NCI-H1694 (cell line): ENCODE measurements at places on chromosomes 11 and 22.

- DNase-seq: no peak
These were observed 904 bp downstream of the C2CD3 start for GRCh38 chr11:74169738-74170458.

DNA sequence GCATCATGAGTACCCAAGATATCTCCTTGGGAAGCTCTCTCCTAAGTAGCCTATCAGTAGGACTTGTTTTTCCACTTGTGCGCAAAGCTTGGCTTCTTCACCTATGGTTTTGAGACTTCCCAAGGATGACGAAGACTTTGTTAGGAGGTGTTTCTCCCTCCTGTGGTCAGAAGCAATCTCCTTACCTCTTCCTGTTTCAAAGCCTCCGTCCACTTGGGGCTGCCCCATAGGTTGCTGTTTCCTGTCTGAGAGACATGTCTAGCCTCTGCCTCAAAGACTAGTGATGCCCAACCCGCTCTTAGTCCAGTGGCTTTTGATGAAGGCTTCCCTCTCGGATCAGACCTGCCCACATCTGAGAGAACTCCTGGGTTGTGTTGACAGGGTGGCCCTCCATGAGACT lies 92.9 kb downstream of the TRAF6 start:
- no peak for DNase-seq

- no peak for DNase-seq
These were observed 69.7 kb upstream of the SEPTIN5 start for GRCh38 chr22:19644314-19645223.

GRCh38 chr11:31802609-31802989 lies 8.5 kb downstream of the PAX6 start:
- DNase-seq: no peak

DNA sequence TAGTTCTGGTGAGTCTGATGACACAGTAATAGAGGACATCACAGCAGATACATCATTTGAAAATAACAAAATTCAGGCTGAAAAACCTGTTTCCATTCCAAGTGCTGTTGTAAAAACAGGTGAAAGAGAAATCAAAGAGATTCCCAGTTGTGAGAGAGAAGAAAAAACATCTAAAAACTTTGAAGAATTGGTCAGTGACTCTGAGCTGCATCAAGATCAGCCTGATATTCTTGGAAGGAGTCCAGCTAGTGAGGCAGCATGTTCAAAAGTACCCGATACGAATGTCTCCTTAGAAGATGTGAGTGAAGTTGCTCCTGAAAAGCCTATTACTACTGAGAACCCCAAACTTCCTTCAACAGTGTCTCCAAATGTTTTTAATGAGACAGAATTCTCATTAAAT lies 38.7 kb downstream of the RTN3 start:
- DNase-seq: no peak

DNA sequence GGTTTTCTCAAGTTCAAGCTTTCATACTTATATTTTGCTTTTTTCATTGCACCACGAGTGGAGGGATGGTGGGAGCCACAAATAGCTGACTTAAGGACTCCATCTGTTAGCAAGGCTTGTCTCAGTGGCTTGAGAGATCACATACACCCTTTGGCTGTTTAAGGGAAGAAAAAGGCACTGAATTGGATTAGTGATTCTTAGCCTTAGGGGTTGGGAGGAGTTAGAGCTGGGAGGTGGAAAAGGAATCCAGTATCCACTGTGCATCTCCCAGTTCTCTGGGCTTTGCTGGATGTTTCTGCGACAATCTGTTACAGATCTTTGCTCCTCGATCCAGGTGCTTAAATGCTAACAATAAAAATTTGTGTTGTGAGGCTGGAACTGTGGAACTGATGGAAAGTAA lies 593.6 kb downstream of the CNTN5 start:
- no peak for DNase-seq

GRCh38 chr11:47179655-47179991 lies 2.9 kb upstream of the ARFGAP2 start:
- peak; percentile 18 for DNase-seq

DNA sequence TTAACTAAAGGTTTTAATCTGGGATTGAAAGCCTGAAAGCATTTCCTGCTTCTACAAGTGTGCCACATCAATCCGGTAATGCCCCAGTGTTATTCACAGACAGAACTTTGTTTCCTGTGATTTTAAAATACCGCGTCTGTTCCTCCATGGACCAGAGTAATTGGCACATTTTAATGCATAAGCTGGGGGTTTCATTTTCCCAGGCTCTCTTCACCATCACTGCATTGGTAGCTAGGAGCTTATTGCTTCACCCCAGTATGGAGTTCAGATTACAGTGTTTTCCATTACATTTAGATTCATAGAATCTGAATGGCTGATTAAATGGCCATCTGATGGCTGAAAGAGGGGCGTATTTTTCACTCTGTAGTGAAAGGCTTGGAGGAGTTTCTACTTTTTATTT lies 25.7 kb upstream of the CRTAM start:
- no peak for DNase-seq

GRCh38 chr11:130001461-130002351 lies 929 bp downstream of the PRDM10 start:
- DNase-seq: no peak

DNA sequence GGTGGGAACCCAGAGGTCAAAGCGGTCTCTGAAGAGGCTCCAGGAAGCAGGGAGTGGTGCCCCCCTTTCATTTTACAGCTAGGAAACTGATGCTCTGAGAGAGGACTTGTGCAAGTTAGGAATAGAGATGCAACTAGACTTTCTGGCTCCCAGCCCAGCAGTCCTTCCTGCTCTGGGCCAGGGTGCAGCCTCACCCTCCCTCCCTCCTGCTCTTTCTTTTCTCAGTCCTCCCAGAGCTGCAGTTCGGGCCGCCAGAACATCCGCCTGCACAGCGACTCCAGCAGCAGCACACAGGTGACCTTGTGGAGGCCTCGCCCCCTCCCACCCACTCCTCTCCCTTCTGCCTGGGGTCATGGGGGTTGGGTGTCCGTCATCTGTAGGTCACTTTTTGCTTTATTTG lies 51.5 kb downstream of the LHFPL7 start:
- DNase-seq: peak; percentile 0

DNA sequence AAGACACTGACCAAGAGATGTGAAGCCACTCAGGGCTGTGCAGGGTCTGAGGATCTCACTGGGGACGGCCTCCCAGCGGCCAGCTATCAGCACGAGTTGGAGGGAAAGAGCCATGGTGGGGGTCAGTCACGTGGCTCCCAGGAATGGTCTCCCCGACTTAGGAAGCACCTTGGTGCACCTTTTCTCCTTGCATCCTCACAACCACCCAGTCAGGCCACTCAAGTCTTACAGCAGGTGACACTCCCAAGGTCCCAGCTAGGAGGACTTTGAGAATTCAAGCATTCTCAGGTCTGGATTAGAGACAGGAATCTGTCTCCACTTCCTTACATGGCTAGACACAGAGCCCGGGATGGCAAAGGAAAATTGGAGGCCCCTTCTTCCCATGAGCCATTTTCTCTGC lies 2.7 kb downstream of the RNASEH2C start:
- no peak for DNase-seq

DNA sequence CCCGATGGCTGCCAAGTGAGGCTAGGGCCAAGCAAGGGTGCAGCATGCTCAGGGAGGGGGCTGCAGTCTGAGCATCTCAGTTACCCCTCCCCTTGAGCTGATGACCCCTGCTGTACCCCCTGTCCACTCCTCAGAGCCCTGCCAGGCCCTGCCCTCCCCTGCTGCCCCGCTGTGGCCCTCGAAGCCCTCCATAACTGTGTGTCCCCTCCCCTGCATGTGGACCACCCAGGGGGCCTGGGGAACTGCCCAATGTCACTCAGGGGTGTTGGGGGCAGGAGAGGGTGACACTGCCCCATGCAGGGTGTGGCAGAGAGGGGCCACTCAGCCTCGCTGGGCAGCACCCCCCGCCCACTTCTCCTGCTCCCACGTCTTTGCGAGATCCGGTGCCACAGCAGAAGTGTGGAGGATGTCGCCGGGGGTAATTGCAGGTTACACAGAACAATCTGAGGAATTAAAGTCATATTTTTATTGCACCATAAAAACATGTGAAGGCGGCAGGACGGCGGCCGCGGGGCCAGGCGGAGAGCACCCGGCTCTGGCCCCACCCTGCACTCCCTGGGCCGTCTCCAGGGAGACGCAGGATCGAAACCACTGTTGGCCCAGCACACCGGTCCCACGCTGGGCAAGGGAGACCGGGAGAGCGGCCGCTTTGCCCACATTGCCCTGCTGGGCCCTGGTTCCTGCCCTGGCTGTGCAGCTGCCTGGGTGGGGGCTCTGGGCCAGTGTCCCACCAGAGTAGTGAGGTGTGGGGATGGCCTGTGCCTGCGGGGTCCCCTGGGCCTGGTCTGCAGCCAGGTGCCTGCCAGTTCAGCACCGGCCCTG lies 18.7 kb upstream of the GNB1L start:
- DNase-seq: no peak

GRCh38 chr22:49827853-49828598 lies at the start of gene BRD1:
BRD1 (minus strand) TSS chr22:49827873; CDS start chr22:49824317, 3,556 bp downstream.
- no peak for DNase-seq

DNA sequence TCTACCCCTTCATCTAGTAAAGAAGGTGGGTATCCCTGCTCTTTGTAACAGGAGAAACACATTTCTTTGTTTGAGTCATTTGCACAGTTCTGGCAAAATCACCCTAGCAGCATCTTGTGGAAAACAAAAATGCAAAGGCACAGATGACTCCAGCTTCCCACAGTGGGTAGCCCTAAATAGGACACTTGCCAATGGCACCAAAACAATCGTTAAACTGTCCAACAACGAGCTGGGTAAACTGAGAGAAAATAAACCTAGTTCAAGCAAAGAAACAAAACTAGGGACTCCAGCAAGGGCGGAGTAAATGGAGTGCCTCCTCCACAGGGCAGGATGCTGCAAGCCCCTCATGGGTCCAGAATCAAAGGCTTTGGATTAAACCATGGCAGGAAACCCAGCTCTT lies 239.5 kb downstream of the NTM start:
- no peak for DNase-seq

- no peak for DNase-seq
These were observed 14.1 kb downstream of the WT1 start for GRCh38 chr11:32420937-32421901.

DNA sequence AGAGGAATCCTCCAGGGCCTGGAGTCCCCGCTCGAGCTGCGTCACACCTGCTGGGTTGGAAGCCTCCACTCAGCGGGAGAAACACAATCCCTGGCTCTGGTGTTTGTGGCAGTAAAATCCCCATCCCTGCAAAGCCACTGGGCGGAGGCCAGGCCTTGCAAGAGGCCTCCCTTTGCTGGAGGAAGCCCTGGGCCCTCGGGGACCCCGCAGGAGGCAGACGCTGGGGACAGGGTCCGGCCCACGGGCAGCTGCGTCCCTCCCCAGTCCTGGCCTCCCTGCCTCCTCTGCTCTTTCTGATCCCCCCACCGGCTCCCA lies 194.7 kb downstream of the BRD1 start:
- no peak for DNase-seq

GRCh38 chr22:37519268-37520195 lies at the start of gene CARD10:
CARD10 (minus strand) TSS chr22:37519415; CDS start chr22:37519200, 215 bp downstream.
- DNase-seq: no peak

GRCh38 chr11:44775985-44776446 lies 49.3 kb downstream of the TSPAN18 start:
- DNase-seq: no peak

DNA sequence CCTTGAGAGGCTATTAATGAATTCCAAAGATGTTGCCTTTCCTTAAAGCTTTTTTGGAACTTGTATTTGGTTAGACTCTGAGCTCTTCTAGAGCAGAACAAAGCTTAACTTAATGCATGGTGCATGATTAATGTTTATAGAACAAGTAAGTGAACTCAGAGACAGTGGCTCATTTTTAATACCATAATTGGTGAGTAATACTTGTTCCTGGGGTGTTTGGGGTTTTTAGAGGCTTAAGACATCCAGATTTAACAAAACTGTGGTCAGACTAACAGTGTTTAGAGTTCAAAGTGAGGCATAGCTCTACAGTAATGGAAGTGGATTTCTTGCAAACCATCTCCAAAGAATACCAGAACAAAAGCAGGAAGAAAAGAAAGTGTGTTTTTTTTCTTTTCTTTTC lies 73.7 kb upstream of the CTSC start:
- no peak for DNase-seq

- no peak for DNase-seq
These were observed 40.6 kb downstream of the OSBP start for GRCh38 chr11:59574932-59575502.

GRCh38 chr11:14018441-14018840 lies 55.9 kb downstream of the SPON1 start:
- DNase-seq: no peak

DNA sequence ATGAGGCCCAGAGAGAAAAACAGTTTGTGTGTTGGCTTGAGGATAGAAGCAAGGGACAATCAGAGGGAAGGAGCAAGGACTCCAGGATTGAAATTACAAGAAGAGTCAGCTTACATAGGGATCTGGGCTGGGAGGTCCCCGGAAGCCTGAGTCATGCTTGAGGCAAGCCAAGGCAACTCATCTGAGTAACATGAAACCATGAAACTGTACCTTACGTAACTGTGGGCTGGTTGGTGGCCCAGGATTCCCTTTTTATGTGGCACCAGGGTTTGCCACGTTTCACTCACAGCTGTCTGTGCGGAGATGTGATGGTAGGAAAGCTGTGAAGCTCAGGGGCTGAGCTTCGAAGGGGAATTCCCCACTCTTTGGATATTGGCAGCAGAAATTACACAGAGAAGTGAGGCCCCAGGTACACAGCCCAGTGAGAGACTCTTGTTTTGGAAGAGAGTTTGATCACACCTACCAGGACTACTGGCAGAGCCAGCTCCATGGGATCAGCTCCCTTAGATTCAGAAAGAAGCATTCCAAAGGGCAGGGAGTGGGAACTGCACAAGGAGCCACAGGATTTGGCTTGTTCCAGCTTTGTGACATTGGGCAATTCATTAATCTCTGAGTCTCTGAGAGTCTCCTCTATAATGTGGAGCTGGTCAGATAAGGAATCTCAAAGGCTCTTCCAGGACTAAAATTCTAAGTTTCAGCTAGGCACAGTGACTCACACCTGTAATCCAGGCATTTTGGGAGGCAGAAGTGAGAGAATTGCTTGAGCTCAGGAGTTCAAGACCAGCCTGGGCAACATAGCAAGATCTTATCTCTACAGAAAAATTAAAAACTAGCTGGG lies 7.8 kb downstream of the SLC5A1 start:
- DNase-seq: no peak

- no peak for DNase-seq
These were observed 100.9 kb upstream of the LDLRAD3 start for GRCh38 chr11:35842958-35843357.

- DNase-seq: no peak
These were observed 20.8 kb upstream of the SMIM38 start for GRCh38 chr11:69134957-69135356.

DNA sequence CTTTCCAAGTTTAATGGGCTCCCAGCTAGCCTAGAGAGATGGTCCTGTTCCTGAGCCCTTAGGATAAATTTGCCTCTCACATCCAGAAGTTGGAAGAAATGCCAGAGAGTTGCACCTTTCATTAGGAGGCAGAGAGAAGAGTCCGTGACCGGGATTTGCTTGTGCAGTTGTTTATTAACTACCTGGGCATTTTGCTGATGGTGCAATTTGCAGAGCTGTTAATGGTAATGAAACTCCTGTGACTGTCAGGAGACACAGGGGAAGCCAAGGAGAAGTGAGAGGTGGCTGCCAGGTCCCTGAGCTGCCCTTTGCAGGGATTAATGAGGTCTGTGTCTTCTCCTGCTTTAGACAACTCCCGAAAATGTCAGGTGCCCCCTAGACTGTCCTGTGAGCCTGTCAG lies 69.1 kb upstream of the B3GAT1 start:
- DNase-seq: no peak
